ENCODE measurements at places on chromosomes 6 and 20. TPM values are rescaled to one million over a fixed set of nuclear protein-coding genes. Genes with fewer than 3 reads are reported as not detected.

SYNDIG1 gene
- total RNA-seq, result not detected

HSPA12B gene
- total RNA-seq, result not detected

BPHL gene
- total RNA-seq, result 9.2 TPM

MROH8 gene
- 3.7 TPM for total RNA-seq

IRF4 gene
- 659 TPM for total RNA-seq

PRDM13 gene
- total RNA-seq, result not detected

Measured in activated CD8-positive, alpha-beta memory T cell treated with anti-CD3 and anti-CD28 coated beads for 36 hours (primary cell).